ENCODE measurements at places on chromosomes 4 and X.

GRCh38 chr4:168923526-168924194 is 86.4 kb downstream of the CBR4 start:
- peak; percentile 90 for DNase-seq

- no peak for DNase-seq
Measured at GRCh38 chr4:174181827-174182226, 101.6 kb downstream of the FBXO8 start.

DNA sequence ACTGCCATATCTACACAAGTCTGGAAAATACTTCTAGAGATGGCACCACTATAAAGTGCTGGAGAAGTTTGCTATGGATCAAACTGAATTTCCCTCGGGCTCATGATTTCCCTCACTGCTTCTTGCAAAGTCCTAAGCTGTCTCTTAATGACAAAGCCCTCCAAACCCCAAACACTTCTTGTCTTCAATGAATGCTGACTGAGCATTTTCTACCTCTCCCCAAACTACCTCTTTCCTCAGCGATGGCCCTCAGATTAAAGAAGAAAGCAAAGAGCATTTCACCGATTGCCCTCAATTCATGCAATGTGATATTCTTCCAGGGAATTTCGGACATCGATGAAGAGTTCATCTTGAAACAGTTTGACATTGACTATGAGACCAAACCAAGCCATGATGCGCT is 19.7 kb downstream of the FAM47E start:
- DNase-seq: no peak

- DNase-seq: no peak
Measured at GRCh38 chr4:21554066-21554465, 394.5 kb downstream of the KCNIP4 start.

DNA sequence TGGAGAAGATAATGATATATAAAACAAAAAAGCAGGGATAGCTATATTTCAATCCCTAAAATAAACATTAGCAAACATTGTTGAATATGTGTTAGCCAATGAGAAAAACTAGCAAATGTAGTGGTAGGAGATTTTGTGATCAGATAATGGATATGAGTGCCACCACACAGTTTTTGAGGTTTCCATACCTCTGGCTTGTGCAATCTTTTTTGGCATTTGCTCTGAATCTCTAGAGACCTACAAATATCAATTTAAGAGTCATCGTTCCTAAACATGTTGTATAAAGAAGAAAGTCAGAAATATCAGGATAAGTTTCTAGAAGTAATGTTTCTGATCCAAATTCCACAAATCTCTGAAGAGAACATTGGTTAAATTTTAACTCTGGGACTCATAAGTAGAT is 308.7 kb downstream of the PDGFC start:
- no peak for DNase-seq

GRCh38 chr4:32142075-32142474 is 1421.9 kb downstream of the PCDH7 start:
- DNase-seq: no peak

- no peak for DNase-seq
Measured at GRCh38 chr4:1984406-1985191, 24.2 kb downstream of the NELFA start.

DNA sequence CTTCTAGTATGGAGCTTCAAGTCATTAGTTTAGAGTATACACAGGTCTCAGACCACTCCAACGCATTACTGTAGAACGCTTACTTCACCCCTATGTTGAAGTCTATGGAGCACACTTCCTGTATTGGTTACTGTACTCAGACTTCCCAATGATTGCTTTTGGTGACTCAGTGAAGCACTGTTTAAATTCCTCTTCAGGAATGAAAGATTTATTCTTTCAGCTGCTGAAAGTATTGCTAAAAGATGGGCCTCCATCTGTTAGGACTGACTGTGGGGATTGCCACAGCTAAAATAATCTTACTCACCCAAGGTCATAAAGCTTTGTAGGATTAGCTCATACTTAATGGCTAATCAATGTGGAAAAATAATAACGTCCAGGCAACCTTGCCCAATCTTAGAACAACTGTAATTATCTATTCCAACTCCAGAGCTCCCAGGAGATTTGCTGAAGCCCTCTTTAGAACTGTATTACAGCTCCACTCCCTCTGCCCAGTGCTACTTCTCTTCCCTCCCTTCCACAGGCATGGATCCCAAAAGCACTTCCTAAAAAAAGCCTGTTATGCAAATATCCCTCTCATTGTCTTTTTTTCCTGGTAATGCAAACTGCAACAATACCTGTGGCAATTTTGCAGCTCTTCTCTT is 281.9 kb upstream of the HS3ST1 start:
- DNase-seq: no peak

DNA sequence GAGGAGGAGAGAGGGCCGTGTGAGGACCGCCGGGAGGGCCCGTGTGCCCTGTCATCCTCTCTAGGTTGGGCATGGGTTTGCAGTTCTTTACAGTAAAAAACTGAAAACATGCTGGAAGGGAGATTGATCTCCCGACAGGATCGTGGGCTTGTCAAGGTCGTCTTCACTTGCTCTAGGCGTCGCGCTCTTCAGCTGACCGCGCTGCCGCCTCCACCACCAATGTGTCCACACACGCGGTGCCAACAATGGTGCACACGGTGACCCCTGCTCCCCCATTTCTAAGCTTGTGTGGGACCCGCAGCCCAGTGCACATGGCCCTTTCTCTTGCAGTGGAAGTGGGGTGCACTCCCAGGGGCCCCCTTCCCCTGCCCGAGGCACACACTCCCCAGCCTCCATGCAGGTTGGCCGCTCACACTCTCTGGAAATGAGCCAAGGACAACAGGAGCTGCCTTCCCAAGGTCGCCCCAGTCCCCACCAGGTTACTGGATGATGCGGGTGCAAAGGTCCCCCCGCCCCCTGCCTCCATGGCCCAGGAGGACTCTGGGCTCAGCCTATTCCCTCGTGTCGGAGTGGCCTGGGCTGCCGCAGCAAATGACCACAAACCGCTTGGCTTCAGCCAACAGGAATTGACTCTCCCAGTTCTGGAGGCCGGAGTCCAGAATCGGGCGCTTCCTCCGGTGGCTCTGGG is 1.7 kb upstream of the ZFP92 start:
- DNase-seq: no peak

DNA sequence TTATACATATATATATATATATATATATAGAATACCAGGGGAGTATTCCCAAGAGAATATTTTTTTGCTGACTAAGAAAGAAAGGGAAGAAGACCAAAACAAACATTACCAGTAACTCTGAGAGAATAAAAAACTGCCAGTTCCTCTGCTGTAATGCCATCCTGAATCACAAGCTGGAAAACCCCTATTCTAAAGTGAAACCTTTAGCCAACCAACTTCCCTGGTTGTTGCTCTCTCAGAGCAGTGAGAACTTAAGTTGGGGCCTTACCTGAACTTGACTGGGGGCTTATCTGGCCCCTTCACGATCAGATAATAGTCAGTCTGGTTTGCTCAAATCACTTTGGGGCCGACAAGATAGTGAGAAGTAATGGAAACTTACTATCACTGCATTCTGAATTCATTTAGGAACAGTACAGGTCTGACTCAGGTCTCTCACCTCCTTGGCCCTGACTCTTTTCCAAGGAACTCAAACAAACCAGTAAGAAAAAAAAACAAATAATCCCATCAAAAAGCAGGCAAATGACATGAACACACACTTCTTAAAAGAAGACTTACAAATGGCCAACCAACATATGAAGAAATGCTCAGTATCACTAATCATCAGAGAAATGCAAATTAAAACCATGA is 62.5 kb downstream of the CD40LG start:
- no peak for DNase-seq

GRCh38 chrX:154044091-154044490 is 24.4 kb upstream of the IRAK1 start:
- no peak for DNase-seq

All from lung (tissue), 17 donors.